ENCODE measurements at places on chromosomes 6 and 20.

GRCh38 chr6:37861452-37861851 is 41.9 kb downstream of the ZFAND3 start:
- DNase-seq, result no peak

DNA sequence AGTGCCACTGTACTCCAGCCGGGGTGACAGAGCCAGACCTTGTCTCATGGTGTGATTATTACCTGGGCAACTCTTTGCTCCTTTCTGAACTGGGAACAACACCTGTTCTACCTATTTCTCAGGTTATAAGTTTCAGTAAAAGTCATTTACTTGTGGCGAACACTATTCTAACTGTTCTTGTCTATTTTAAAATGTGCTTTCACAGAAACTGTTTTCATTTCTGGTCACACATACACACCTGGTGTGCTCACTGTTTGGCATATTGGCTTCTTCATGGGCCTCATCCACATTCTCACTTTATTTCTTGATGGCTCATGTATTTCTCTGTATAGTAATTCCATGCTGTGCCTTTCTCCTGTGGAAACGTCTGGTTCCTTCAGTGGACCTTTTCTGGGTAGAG is 30.5 kb upstream of the XRN2 start:
- no peak for DNase-seq

GRCh38 chr6:165988757-165989456 is 178.7 kb downstream of the TBXT start:
- no peak for DNase-seq

- DNase-seq, result peak; percentile 16
These were observed 42.2 kb upstream of the FOXP4 start for GRCh38 chr6:41503827-41504465.

GRCh38 chr6:148538261-148539190 is 195.9 kb downstream of the SASH1 start:
- DNase-seq, result no peak

- DNase-seq, result no peak
These were observed 41.2 kb downstream of the BCAS1 start for GRCh38 chr20:54029176-54029575.

- no peak for DNase-seq
These were observed 32.5 kb downstream of the AKAP7 start for GRCh38 chr6:131167773-131168172.

GRCh38 chr20:35830264-35830663 is 58.4 kb downstream of the PHF20 start:
- DNase-seq, result no peak

GRCh38 chr20:59783641-59784010 is 149.8 kb downstream of the SYCP2 start:
- no peak for DNase-seq

GRCh38 chr20:14649662-14650061 is 312.2 kb upstream of the FLRT3 start:
- DNase-seq, result no peak

GRCh38 chr6:80356545-80356944 is 250.1 kb downstream of the BCKDHB start:
- DNase-seq, result no peak

Measured in mammary epithelial cell (primary cell).